Activated CD4-positive, alpha-beta T cell treated with anti-CD3 and anti-CD28 coated beads, Interleukin-2, amount 10 ng/mL, durations not matched to agents 7 days and 5 days (primary cell): ENCODE measurements at places on chromosomes 7 and 10.
A peak's percentile ranks its signal among the peaks of the same experiment; 100 is the strongest.

GRCh38 chr10:120499883-120500282 is 42.9 kb downstream of the PLPP4 start:
- DNase-seq, result no peak

DNA sequence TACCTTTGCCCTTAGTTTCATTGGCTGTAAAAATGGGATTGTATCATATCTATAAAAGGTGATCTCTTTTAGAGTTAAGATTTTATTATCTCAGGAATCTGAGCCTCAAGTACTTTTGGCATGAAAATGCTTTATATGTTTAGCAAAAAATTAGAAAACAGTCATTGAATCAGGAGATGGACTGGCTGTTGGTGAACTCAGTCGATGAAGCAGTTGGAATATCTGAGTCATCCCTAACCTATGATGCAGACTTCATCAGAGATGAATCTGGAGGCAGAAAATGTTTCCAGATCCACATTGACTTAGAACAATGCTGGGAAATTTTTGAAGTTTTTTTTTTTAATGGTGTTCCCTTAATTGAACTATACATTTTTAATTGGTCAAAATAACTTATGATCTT is 228.5 kb downstream of the SLC25A13 start:
- DNase-seq, result no peak

DNA sequence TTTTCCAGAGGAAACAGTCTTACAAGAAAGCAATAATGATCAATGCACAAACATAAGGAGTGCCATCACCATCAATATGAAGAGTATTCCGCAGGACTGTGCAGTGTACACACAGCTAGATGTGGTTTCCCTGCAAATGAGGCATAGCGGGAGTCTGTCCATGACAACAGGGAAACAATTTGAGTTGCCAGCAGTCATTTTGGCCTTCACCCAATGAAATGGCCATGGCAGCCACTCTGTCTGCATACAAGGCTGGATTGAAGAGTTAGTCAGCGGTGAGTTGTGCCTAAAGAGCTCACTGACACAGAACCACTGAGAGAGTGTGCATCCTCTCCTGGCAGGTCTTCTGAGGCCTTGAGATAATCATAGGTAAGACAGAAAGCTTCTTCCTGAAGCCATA is 303.3 kb downstream of the IPMK start:
- DNase-seq, result no peak

- DNase-seq, result no peak
Measured at GRCh38 chr10:86366033-86366901, at the start of gene GRID1. TSS of gene GRID1 (minus strand) at chr10:86366795.

- DNase-seq, result no peak
Measured at GRCh38 chr10:88332503-88333247, 250.4 kb downstream of the RNLS start.

DNA sequence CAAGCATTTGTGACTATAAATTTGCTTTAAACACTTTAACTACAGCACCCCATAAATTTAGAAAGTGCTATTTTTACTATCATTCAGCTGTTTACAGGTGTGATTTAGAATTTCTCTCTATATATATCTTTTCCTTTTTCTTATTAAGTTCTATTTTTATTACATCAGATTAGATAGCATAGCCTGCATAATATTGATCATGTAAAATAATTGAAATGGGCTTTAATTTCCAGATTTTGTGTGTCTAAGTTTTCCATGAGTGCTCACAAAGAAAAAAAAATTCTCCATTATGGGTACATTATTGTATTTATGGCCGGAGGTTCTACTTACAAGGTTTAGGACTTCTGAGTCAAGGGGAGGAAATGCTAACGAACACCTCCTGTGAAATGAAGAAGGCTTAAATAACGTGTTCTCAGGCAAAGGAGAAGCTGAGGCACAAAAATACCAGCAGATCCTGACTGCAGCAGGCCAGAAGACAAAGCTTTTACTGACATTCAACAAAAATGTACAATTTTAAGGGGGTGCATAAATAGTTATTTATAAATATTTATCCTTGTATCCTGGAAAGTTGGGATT is 114.2 kb downstream of the RNF133 start:
- DNase-seq, result no peak

- DNase-seq, result no peak
Measured at GRCh38 chr7:39825401-39825980, 124.6 kb upstream of the CDK13 start.

DNA sequence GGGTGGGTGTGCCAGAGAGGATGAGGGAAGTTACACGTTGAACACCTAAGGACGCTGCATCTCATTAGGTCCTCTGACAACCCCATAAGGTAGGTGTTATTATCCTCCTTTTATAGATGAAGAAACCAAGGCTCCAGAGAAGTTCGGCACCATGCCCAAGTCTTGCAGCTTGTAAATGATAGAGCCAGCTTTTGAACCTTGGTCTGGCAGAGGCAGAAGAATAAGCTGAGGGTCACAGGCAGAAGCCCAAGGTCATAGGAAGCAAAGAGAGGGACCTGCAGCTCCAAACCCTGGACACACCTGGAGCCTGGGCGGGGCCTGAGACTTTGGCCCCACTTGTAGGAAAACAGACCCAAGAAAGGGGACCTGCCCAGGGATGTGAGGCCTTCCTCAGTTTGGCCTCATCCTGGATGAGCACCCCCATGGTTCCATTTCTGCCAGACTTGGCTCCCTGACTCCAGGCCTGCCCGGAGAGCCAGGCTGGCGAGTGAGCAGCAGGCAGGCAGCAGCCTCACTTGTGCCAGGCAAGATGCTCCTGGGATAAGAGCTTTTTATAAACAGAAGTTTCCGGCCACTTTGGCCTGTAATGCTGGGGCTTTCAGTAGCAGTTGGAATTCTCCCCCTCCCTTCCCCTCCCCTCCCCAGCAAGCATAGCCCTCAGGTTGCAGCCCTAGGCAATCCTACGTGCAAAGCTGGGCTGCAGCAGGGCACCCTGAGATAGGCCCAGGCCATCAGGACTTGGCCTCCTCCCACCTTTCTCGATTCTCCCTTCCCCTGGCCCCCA is 2.4 kb downstream of the KCNH2 start:
- DNase-seq, result no peak

GRCh38 chr10:78382772-78383171 is 349.1 kb downstream of the RPS24 start:
- no peak for DNase-seq

DNA sequence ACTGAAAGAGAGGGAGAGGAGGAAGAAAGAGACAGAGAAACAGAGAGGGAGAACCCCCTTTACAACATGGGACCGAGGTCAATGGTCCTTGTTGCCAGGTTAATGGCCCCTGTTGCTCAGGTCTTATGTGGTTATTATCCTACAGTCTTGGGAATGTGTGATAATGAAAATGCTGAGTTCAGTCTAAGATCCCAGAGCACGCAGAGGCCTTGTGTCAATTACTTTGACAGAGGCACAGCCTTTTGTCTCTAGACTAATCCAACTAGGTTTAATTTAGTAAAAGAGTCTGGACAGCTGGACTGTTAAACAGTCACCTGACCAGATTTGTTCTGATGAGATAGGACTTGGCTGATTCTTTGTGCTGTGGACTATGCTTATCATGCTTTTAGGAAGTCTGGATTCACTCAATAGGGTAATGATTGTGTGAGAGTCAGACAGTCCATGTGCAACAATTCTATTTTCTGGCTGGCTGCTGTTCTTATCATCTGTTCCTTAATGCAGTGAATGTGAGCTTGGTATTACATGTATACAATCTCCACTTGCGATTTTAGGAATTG is 157.4 kb upstream of the MAGI2 start:
- DNase-seq, result no peak

- no peak for DNase-seq
Measured at GRCh38 chr7:139029353-139029752, 6.5 kb downstream of the ZC3HAV1L start.

DNA sequence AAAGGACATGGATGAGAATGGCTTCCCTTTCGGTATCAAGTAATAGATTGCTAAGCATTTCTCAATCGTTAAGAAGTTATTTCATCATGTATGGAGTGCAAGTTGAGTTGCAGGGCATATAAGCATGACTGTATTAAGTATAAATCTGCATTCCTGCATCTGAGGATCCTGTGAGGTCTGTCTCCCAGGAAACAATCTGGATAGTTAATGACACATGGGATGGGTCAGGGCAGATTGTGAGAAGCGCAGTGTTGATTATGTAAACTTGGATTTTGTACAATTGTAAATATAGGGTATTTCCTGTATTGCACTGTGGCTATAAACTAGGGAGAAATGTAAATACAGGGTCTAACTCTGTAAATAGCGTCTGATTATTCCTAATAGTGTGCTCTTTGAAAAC is 102.6 kb downstream of the PLXDC2 start:
- DNase-seq, result no peak

DNA sequence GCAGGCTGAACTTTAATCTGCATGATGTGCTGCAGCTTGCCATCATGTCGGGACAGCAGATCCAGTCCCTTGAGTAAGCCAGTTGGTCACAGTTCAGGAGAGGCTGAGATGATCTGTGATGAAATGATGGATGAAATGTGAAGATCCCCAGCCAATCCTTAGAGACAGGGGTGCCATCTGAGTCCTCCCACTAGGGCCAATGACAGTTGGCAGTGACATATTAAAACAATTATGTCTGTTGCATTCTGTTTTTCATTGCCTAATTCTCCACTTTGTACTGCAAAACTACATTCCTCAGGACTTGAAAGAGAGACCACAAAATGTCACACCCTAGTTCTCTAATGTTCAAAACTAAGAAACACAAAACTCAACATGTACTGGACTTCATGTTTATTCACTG is 66.3 kb upstream of the CAV2 start:
- no peak for DNase-seq

DNA sequence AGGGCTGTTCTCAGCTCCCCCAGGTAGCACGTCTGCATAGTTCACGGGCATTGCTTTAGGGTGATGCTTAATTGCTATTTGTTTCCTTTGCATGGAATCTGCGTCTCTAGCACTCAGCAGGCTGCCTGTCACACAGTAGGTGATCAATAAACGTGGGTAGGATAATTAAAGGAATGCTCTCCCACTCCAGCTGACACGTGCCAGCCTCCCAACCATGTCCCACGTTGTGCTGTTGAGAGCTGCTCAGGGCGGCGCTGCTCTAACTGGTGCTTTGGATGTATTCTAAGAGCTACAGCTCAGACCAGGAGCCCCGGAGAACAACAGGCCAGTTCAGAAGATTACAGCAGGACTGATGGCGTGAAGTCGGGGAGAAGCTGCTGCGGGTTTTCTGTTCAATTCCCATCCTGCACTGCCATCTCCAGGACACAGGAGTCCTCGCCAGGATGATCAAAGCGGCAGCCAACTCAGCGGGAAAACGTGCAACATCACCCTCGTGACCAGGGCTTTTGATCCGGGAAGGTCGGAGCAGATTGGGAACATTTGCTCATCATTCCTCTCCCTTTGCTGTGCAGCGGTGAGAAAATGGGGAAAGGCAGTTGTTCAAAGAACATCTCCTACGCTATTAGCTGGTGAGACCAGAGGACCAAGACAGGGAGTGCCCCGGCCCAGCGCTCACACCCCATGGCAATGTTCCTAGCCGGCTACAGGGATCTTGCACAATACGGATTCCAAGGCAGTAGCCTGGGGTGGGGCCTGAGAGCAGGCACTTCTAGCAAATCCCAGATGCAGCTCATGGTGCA is 50.5 kb upstream of the FOXK1 start:
- DNase-seq, result no peak

GRCh38 chr10:22183771-22184461 is 33.9 kb downstream of the EBLN1 start:
- no peak for DNase-seq

GRCh38 chr7:36758879-36759278 is 34.6 kb upstream of the AOAH start:
- DNase-seq, result no peak

GRCh38 chr10:97922022-97922758 is 72.5 kb downstream of the GOLGA7B start:
- DNase-seq, result no peak

- no peak for DNase-seq
Measured at GRCh38 chr7:155438777-155439176, 19.2 kb upstream of the EN2 start.

GRCh38 chr7:80830584-80831285 is 88.1 kb downstream of the SEMA3C start:
- DNase-seq, result no peak

GRCh38 chr10:76970711-76971519 is 666.7 kb downstream of the KCNMA1 start:
- DNase-seq, result no peak

DNA sequence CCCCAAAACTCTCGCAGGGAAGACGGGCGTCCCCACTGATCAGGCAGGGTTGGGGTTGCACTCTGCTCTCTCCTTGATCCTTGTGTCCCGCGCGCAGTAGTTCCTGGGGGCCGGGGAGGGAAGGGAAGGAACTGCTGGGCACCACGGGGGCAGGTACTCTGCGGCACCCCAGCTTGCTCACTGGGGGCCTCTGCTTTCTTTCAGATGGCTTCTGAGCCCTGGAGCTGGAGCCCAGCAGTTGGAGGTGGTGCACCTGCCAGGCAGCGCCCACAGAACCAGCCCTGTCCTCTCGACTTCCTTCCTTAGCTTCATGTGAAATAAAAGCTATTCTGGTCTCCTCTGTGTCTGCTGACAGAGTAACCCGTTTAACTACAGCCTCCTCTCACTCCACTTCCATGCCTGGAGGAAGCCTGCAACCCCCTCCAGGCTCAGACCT is 12.2 kb downstream of the PLAC9 start:
- peak; percentile 42 for DNase-seq

GRCh38 chr10:72610466-72610865 is 15.4 kb downstream of the MICU1 start:
- DNase-seq, result no peak

GRCh38 chr7:108454674-108455550 is 1.3 kb downstream of the NRCAM start:
- no peak for DNase-seq

DNA sequence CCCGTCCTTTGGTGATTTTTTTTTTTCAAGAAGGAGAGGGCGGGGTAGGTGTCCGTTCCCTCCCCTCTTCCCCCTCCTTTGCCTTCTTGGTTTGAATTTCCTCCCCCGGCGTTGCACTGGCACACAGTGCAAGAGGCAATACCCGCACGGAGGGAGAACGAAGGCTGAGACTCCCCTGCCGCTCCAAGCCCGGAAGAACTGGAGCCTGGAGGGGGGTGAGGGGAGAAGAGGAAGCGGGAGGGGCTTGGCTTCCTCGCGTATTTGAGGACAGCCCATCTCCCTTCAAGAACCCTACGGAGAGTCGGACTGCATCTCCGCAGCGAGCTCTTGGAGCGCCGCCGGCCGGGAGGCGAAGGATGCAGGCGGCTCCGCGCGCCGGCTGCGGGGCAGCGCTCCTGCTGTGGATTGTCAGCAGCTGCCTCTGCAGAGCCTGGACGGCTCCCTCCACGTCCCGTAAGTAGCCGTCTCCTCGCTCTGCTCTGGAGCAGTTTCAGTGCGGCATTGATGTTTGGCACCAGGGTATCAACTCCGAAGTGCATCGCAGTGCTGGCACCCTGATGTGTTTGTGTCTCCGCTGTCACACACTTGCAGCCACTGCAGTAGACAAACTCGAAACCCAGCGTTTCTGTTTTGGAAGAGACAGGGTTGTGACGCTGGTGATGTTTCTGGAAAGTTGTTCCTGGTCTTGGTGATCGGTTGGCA is at the start of gene CNTNAP2:
TSS of gene CNTNAP2 (plus strand) at position 281 of the 702 bp plus-strand sequence. CDS start at position 357, 76 bp downstream.
- no peak for DNase-seq
